Large intestine (tissue), 12 donors: ENCODE measurements at places on chromosomes 16 and 17.

DNA sequence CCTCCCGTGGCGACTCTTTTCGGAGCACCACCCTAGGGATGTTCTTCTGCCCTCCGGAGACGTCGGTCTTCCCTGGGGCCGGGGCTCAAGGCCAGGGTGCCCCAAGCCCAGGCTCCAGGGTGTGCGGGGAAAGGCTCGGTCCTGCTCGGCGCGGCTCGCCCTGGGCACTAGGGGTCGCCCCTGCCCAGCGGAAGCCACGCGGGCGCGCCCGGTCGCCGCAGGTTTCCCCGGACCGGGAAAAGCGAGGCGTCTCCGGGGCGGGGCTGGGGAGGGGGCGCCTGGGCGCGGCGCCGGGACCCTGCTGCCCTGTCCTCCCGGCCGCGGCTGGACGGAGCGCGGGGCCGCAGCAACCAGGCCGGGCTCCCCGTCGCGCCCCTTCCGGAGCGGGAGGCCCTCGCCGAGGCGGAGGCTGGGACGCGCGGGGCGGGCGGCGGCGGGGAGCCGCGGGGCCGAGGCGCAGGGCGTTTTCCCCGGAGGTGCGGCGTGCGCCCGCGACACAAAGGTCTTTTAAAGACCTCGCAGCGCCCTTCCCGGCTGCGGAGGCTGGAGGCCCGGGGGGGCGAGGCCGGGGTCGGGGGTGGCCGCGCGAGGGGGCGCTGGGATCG lies 76.4 kb downstream of the MRC2 start:
- H3K36me3 ChIP-seq, result no peaks in the 10 kb centered on the region
- peaks cover 43% of the 10 kb centered on the region for H3K27me3 ChIP-seq
- peak overlapping the region; percentile 52 for H3K4me3 ChIP-seq
- DNase-seq, result peak; percentile 35
- peaks cover 4% of the 10 kb centered on the region for H3K4me1 ChIP-seq
- no peak overlapping the region for H3K27ac ChIP-seq

DNA sequence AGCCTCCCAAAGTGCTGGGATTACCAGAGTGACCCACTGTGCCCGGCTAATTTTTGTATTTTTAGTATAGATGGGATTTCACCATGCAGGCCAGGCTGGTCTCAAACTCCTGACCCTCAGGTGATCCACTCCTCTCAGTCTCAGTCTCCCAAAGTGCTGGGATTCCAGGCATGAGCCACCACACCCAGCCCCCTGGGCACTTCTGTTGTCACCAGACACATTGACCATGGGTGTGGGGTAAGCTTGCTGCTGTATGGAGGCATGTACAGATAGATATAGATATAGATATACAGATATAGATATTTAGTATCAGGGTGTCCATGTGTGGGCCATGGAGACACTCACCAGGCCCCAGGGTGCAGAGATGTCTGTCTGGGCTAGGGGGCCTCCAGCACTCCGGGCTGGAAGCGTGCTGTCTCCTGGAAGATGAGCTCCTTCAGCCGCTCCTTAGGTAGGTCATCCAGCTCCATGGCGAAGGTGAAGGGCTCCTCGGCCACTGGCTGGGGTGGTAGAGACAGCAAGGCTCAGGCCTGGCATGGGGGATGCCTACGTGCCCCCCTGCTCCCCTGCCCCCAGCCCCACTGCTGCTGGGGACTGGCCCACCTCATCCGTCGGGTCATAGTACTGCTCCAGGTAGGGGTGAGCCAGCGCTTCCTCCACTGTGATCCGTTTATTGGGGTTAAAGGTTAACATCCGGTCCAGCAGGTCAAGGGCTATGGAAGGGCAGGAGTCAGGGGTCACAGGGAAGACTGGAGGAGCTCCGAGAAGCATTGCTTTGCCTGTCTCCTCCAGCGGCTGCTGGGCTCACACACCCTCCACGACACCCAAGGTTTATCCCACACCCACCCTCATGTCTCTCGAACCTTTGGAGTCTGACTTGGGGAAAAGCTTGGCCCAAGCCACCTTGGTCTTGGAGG lies 3.2 kb upstream of the GDPD3 start:
- H3K4me3 ChIP-seq, result no peak overlapping the region
- H3K36me3 ChIP-seq, result peaks cover 78% of the 10 kb centered on the region
- peak overlapping the region; percentile 88 for H3K27ac ChIP-seq
- peaks cover 76% of the 10 kb centered on the region for H3K4me1 ChIP-seq
- no peak for DNase-seq
- H3K27me3 ChIP-seq, result no peaks in the 10 kb centered on the region

DNA sequence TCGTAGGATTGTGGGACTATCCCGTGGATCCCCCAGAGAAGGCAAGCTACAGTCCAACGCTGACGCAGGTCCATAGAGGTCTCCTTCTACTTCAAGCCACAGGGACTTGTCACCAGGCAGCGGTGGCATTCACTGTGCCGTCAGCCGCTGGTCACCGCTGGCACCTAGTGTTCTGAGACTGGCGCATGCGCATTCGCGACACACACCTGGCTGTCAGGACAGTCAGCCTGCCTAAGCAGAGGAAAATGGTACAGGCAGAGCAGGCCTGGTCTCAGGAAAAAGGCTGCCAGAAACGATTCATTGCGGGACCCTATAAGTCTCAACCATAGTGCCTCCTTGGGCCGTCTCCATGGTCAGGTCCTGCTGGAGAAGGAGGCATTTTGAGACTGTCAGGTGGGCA lies 138.0 kb upstream of the WSB1 start:
- no peak for DNase-seq
- H3K36me3 ChIP-seq, result no peaks in the 10 kb centered on the region
- H3K27me3 ChIP-seq, result no peaks in the 10 kb centered on the region
- no peak overlapping the region for H3K27ac ChIP-seq
- no peaks in the 10 kb centered on the region for H3K4me1 ChIP-seq

DNA sequence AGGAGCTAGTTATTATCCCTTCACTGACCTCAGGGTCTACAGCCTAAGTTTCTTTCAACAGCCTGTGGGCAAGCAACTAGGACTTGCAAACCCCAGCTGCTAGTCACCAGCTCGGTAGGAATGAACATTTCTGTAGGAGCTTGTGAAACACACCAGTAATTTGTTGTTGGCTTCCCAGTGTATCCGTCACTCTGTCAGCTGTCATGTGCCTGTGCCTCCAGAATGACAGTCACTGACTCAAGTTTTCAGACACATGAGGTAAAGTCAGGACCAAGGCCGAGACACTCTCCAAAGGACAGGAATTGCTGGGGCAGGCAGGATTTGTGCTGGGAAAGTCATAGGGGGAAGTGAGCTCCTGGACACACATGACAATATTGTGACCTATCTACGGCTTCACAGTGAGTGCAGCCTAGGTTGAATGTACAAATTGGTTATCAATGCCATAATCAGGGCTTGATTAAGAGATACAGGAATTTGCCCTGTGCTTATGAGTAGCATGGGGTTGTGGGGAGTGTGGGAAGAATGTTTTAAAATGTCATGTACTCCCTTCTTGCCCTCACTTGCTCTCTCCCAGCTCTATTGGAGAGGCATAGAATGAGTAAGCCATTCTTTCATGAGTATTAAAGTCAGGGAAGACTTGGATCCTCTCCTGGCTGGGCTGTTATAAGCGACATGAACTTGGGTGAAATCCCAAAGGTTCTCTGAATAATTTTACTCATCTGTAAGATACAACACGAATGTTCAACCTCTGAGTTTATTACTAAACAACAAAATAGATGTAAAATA lies 391.4 kb downstream of the UTP18 start:
- no peak overlapping the region for H3K4me3 ChIP-seq
- no peak for DNase-seq
- no peaks in the 10 kb centered on the region for H3K36me3 ChIP-seq
- H3K27me3 ChIP-seq, result no peaks in the 10 kb centered on the region
- H3K27ac ChIP-seq, result no peak overlapping the region

GRCh38 chr16:18582902-18583301 lies 21.0 kb upstream of the NOMO2 start:
- H3K36me3 ChIP-seq, result peaks cover 6% of the 10 kb centered on the region
- no peak for DNase-seq
- no peak overlapping the region for H3K27ac ChIP-seq
- H3K4me3 ChIP-seq, result no peak overlapping the region
- no peaks in the 10 kb centered on the region for H3K4me1 ChIP-seq

GRCh38 chr17:41483531-41483930 lies 2.6 kb upstream of the KRT35 start:
- H3K36me3 ChIP-seq, result no peaks in the 10 kb centered on the region
- peaks cover 19% of the 10 kb centered on the region for H3K27me3 ChIP-seq
- no peak overlapping the region for H3K4me3 ChIP-seq
- no peak for DNase-seq
- no peak overlapping the region for H3K27ac ChIP-seq
- no peaks in the 10 kb centered on the region for H3K4me1 ChIP-seq

GRCh38 chr17:81480140-81481072 lies 32.2 kb downstream of the ACTG1 start:
- H3K4me3 ChIP-seq, result no peak overlapping the region
- H3K36me3 ChIP-seq, result no peaks in the 10 kb centered on the region
- DNase-seq, result peak; percentile 37
- no peak overlapping the region for H3K27ac ChIP-seq
- peaks cover 3% of the 10 kb centered on the region for H3K27me3 ChIP-seq
- H3K4me1 ChIP-seq, result peaks cover 34% of the 10 kb centered on the region

- H3K27ac ChIP-seq, result no peak overlapping the region
- no peak overlapping the region for H3K4me3 ChIP-seq
- no peaks in the 10 kb centered on the region for H3K36me3 ChIP-seq
- DNase-seq, result no peak
- H3K27me3 ChIP-seq, result peaks cover 3% of the 10 kb centered on the region
These were observed 73.5 kb downstream of the CYLD start for GRCh38 chr16:50815382-50815781.

GRCh38 chr17:77581480-77581879 lies 377.0 kb upstream of the TNRC6C start:
- no peaks in the 10 kb centered on the region for H3K4me1 ChIP-seq
- no peak overlapping the region for H3K27ac ChIP-seq

GRCh38 chr17:17565471-17566339 lies 25.8 kb downstream of the PEMT start:
- no peak for DNase-seq
- H3K4me3 ChIP-seq, result no peak overlapping the region
- no peaks in the 10 kb centered on the region for H3K27me3 ChIP-seq
- H3K4me1 ChIP-seq, result peaks cover 48% of the 10 kb centered on the region
- no peaks in the 10 kb centered on the region for H3K36me3 ChIP-seq
- H3K27ac ChIP-seq, result no peak overlapping the region

DNA sequence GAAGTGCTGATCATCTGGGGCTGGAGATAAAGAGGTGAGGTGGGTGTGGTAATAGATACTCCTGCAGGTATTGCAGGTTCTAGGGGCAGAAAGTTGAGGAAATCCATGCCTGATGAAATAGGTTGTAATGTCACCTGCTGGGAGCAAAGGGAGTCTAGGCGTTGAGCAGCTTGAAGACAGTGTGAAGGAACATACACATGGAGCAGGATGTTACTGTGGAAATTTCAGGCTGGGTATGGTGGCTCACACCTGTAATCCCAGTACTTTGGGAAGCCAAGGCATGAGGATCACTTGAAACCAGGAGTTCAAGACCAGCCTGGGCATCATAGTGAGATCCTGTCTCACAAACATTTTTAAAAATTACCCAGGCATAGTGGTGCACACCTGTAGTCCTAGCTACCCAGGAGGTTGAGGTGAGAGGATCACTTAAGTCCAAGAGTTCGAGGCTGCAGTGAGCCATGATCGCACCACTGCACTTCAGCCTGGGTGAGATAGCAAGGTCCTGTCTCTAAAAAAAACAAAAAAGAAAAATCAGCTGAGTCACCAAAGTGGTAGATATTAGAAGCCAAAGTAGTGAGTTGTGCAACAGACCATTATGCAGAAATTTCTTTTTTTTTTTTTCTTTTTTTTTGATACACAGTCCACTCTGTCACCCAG lies 9.1 kb upstream of the CRYBA1 start:
- DNase-seq, result peak; percentile 26
- H3K4me1 ChIP-seq, result peaks cover 8% of the 10 kb centered on the region
- H3K4me3 ChIP-seq, result no peak overlapping the region
- no peaks in the 10 kb centered on the region for H3K36me3 ChIP-seq
- H3K27me3 ChIP-seq, result no peaks in the 10 kb centered on the region

GRCh38 chr17:35807371-35808144 lies 1.7 kb upstream of the TAF15 start:
- H3K36me3 ChIP-seq, result no peaks in the 10 kb centered on the region
- H3K27me3 ChIP-seq, result no peaks in the 10 kb centered on the region
- peaks cover 8% of the 10 kb centered on the region for H3K4me1 ChIP-seq
- no peak for DNase-seq
- no peak overlapping the region for H3K4me3 ChIP-seq

GRCh38 chr16:4664538-4665418 lies 28.6 kb upstream of the NUDT16L1 start:
- peak overlapping the region; percentile 78 for H3K27ac ChIP-seq
- no peaks in the 10 kb centered on the region for H3K27me3 ChIP-seq
- DNase-seq, result peak; percentile 73

DNA sequence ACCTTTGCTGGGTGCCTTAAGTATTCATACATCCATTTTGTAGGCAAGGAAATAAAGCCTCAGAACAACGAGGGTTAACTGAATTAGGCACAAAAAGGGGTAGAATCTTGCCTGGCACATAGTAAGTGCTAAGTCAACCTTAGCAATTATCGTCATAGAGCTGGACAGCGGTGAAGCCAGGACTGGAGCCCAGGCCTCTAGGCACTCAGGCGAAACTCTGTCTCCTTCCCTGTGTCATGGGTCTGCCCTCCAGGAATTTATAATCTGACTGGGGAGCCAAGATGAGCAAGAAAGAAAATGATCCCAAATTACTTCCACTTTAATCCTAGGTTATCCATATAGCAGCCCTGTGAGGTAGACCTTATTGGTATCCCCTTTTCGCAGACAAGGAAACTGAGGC lies 61.4 kb downstream of the KATNIP start:
- no peaks in the 10 kb centered on the region for H3K4me1 ChIP-seq
- H3K27me3 ChIP-seq, result no peaks in the 10 kb centered on the region
- no peaks in the 10 kb centered on the region for H3K36me3 ChIP-seq
- no peak overlapping the region for H3K4me3 ChIP-seq
- no peak for DNase-seq

- peaks cover 81% of the 10 kb centered on the region for H3K27me3 ChIP-seq
- H3K36me3 ChIP-seq, result peaks cover 17% of the 10 kb centered on the region
- H3K27ac ChIP-seq, result peak overlapping the region; percentile 16
These were observed 9.5 kb downstream of the FOXF1 start for GRCh38 chr16:86519649-86520316.

DNA sequence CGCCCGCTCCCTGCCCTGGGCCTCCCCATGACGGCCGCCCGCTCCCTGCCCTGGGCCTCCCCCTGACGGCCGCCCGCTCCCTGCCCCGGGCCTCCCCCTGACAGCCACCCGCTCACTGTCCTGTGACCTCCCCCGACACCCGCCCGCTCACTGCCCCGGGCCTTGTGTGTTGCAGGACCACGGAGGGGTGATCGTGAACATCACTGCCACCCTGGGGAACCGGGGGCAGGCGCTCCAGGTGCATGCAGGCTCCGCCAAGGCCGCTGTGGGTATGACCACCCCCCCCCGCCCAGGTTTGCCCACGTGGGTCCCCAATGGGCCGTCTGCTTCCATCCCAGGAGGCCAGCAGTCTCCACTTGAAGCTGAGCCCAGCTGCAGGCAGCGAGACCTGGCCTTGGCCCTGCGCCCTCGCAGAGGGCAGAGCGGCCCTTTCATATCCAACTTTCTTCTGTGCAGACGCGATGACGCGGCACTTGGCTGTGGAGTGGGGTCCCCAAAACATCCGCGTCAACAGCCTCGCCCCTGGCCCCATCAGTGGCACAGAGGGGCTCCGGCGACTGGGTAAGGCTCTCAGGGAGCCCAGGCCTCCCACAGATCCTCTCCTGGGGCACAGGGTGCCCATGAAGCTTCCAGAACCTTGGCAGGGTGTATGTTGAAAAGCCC lies 9.0 kb downstream of the DECR2 start:
- H3K4me1 ChIP-seq, result peaks cover 8% of the 10 kb centered on the region
- DNase-seq, result no peak
- no peak overlapping the region for H3K27ac ChIP-seq
- H3K36me3 ChIP-seq, result peaks cover 40% of the 10 kb centered on the region
- H3K27me3 ChIP-seq, result no peaks in the 10 kb centered on the region
- no peak overlapping the region for H3K4me3 ChIP-seq
